ENCODE measurements at places on chromosomes 11 and 22.
A peak's percentile ranks its signal among the peaks of the same experiment; 100 is the strongest.

DNA sequence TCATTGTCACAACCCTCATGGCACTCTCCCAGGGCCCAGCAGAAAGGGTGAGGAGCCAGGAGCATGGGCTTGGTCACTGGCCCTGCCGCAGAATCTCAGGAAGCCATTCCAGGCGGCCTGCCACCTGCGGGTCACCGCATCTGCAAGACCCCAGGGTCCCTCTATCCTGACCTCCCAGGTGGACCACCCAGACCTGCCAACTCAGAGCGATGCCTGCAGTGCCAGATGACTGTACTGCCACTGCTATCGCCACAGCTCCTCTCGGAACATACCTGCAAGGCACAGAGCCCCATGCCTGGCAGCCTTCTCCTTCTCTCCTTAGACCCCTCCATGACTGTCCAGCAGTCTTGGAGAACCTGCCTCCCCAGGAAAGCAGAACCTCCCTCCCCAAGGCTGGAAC, 26.4 kb upstream of the ELFN2 start:
- DNase-seq, result no peak

- no peak for DNase-seq
Measured at GRCh38 chr22:48758881-48759875, 1068.5 kb downstream of the BRD1 start.

DNA sequence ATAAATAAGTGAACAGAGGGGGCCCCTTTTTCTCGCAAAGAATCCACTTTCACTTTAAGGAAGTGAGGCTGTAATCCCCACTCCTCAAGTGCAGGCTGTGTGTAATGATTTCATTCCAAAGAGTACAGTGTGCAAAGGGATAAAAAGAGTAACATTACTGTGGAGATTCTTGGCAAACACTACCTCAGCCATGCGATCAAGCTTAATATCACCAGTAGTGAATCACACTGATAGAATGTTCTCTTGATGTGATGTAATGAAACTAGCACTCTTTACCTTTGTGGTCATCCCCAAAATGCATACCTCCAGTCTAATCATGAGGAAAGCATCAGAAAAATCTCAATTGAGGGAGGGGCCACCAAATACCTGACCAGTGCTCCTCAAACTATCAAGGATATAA, 246.1 kb upstream of the CHORDC1 start:
- DNase-seq, result no peak

GRCh38 chr22:32717337-32718240, 83.9 kb upstream of the TIMP3 start:
- DNase-seq, result no peak

DNA sequence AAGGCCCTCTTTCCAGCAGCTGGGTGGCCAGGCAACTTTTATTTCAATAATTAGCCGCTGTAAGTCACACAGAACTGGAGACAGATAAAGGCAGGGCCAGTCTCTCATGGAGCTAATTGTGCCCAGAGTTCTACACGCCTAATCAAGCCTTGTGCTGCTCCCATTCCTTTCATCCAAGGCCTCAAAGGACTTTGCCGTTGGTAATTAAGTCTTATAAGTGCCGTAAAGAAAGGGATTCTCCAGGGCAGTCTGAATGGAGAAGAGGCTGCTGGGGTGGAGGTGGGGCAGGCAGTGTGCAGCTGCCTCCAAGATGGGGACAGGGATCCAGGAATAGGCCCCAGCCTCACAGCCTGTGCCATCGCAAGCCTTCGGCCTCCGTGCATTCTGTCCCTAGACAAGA, 357.9 kb downstream of the TENM4 start:
- DNase-seq, result no peak

DNA sequence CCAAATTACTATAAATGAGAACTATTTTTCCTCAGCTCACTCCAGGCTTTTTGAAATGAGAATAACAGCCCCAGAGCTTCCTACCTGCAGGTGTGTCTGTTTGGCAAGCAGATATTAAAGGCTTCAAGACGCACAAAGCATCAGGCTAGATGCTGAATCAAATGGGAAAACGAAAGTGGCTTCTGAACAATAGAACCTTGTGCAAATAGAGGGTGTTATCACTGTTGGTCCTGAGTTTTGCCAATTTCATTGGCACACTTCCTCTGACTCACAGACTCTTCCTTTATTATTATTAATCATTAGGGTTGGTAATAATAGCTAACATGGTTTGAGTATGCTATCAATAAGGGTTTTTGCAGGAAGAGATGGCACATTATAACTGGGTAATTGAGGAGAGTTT, 13.4 kb downstream of the SYT13 start:
- DNase-seq, result no peak

DNA sequence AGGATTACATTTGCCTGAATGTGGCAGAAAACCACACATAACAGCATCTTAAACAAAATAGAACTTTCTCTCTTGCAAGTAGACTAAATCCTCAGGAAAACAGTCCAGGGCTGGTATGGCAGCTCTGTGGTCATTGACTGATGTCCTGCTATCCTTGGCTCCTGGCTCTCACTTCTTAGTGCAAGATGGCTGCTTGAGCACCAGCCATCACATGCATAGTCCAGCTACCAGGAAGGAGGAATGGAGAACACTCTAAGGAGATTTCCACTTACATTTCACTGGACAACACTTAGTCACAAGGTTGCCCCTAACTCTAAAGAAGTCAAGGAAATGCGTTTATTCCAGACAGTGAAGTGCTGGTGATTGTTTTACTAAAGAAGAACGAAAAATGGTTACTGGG, 13.6 kb downstream of the RIBC2 start:
- no peak for DNase-seq

GRCh38 chr11:35006389-35007128, 90.1 kb downstream of the PDHX start:
- DNase-seq, result peak; percentile 53

DNA sequence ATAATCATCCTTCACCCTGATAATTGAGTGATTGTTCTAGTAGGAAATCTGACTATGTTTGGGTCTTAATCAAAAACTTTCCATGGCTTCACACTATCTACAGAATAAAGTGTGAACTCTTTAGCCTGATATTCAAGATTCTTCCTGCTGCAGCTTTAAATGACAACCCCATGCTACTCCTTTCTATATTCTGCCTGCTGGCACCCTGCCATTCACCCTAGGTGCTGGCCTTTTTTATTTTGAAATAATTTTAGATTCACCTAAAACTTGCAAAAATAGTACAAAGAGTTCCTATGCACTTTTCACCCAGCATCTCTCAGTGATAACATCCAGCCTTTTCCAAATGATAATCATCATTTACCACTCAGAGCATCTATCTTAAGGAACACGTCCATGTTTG, 363.4 kb upstream of the NARS2 start:
- DNase-seq, result no peak

DNA sequence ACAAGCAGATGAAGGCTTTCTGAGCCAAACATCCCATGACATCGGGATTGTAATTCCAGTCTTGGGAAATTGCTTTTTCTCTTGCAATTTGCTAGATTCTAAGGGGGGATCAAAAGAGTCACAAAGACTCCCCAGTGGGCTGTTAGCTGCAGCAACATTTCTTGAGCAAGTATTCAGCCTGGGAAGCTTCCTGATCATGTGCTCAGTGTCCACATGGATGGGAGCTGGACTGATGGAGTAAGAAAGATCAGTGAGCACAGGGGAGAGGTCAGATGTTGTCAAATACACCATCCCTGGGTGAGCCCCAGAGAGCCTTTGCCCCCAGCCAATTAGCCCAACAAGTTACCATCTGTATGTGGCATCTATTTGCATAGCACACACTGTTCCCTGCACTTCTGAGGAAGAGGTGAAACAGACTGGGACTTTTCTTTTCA, 10.2 kb upstream of the GRK3 start:
- DNase-seq, result no peak

DNA sequence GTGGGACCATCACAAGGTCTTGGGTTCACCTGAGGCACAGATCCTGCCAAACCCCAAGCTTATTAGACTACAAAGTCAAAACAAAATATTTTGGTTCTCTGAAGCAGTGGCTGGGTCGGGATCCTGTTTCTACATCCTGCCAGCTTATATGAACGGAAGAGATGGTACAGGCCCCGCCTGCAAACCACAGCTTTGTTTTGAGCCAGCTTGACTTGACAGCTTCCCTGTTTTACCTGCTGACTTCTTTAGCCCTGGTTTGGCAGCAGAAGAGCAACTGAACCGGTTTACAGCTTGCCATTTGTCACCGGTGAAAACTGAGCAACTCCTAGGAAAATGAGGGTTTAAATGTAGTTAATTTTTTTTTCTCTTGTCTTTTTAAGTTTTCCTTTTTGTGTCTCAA, 11.4 kb downstream of the PACS1 start:
- DNase-seq, result peak; percentile 63

Measured in activated naive CD8-positive, alpha-beta T cell treated with anti-CD3 and anti-CD28 coated beads, Interleukin-2, amount 50 U/mL, for 24 hours (primary cell).